Uterus (tissue), 4 donors: ENCODE measurements at places on chromosomes 11 and 22. TPM values are rescaled to one million over a fixed set of nuclear protein-coding genes. Genes with fewer than 3 reads are reported as not detected.

GPHA2 gene
- not detected for total RNA-seq

GLB1L2 gene
- 5.0 TPM for total RNA-seq

SPTBN2 gene
- total RNA-seq: 31.0 TPM

FADS1 gene
- total RNA-seq: 23.8 TPM

CCDC73 gene
- not detected for total RNA-seq

SLC17A6 gene
- total RNA-seq: not detected

FJX1 gene
- total RNA-seq: 48.5 TPM

NXPE2 gene
- total RNA-seq: not detected

STARD10 gene
- total RNA-seq: 85.3 TPM

KRTAP5-2 gene
- not detected for total RNA-seq

SMC1B gene
- not detected for total RNA-seq

GRIA4 gene
- not detected for total RNA-seq

MRGPRE gene
- total RNA-seq: not detected

SLC16A8 gene
- not detected for total RNA-seq

HMGXB4 gene
- 19.4 TPM for total RNA-seq

OR51D1 gene
- total RNA-seq: not detected

CASP5 gene
- total RNA-seq: not detected

ISX gene
- total RNA-seq: not detected

IL10RA gene
- total RNA-seq: 10.2 TPM

F2 gene
- total RNA-seq: not detected

OR52E6 gene
- not detected for total RNA-seq

WNT11 gene
- 8.8 TPM for total RNA-seq

FOLR3 gene
- not detected for total RNA-seq

KLHDC7B gene
- not detected for total RNA-seq

TPH1 gene
- 1.0 TPM for total RNA-seq

WNT7B gene
- not detected for total RNA-seq

C11orf42 gene
- not detected for total RNA-seq

GUCY1A2 gene
- total RNA-seq: 98.0 TPM

EIF3M gene
- 212 TPM for total RNA-seq

RAG1 gene
- 0.88 TPM for total RNA-seq

MEI1 gene
- 1.9 TPM for total RNA-seq

PDGFD gene
- 2.8 TPM for total RNA-seq

NEFH gene
- total RNA-seq: 0.46 TPM

PNPLA3 gene
- 0.58 TPM for total RNA-seq

PHETA2 gene
- total RNA-seq: 16.8 TPM

TSGA10IP gene
- not detected for total RNA-seq

NTM gene
- total RNA-seq: 5.7 TPM

RELA gene
- total RNA-seq: 97.1 TPM

MMP27 gene
- not detected for total RNA-seq

TIGD3 gene
- total RNA-seq: under 0.01 TPM

MIOX gene
- total RNA-seq: not detected

WBP2NL gene
- not detected for total RNA-seq

C22orf23 gene
- not detected for total RNA-seq

CRYBB2 gene
- not detected for total RNA-seq

SULT4A1 gene
- total RNA-seq: 2.1 TPM

TEX12 gene
- 1.3 TPM for total RNA-seq

GTSE1 gene
- total RNA-seq: not detected

CACNA1I gene
- total RNA-seq: not detected

CCDC87 gene
- total RNA-seq: not detected

MMP8 gene
- total RNA-seq: not detected

GTF2H1 gene
- total RNA-seq: 25.0 TPM

LGR4 gene
- total RNA-seq: 57.9 TPM

MMP12 gene
- not detected for total RNA-seq

PDXP gene
- total RNA-seq: 10.7 TPM

SLC25A18 gene
- total RNA-seq: 11.7 TPM

GLYAT gene
- not detected for total RNA-seq
